ENCODE measurements at places on chromosomes 6 and 20. TPM values are rescaled to one million over a fixed set of nuclear protein-coding genes. Genes with fewer than 3 reads are reported as not detected.

The BPIFB2 gene
- not detected for total RNA-seq

The DLK2 gene
- not detected for total RNA-seq

The NKAPL gene
- not detected for total RNA-seq

The VSX1 gene
- total RNA-seq, result not detected

The SMPDL3A gene
- total RNA-seq, result 2.0 TPM

The VIP gene
- not detected for total RNA-seq

GRCh38 chr6:39841291-39841690, 49.1 kb downstream of the DAAM2 start:
- DNase-seq, result no peak

- DNase-seq, result peak; percentile 35
These were observed 23.5 kb upstream of the IBTK start for GRCh38 chr6:82270881-82271635.

GRCh38 chr6:129583866-129584265, 126.1 kb downstream of the ARHGAP18 start:
- no peak for DNase-seq

DNA sequence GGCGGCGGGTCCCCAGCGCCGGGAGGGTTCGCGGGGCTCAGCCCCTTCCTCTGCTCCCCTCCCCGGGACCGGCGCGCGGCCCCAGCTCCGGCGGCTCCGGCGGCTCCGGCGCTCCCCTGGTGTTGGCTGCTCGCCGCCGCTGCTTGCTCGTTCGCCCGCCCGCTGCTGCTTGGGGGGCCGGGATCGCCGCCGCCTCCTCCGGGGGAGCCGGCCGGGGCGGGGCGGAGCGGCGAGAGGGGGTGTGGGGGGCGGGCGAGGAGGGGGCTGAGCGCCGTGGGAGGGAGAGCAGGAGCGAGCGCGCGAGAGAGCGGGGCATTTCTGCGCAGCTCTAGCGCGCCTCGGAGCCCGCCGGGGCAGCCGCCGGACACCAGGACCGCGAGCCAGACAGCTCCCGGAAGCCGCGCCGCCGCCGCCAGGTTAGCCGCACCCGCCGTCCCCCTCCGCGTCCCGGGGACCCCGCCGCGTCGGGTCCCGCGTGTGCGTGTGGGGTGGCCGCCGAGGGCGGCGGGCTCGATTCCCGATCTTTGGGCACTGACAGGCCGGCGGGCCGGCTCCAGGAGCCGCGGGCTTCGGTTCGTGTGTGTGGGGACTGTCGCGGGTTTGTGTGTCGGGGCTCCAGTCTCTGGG, 62.0 kb upstream of the EPB41L1 start:
- no peak for DNase-seq

DNA sequence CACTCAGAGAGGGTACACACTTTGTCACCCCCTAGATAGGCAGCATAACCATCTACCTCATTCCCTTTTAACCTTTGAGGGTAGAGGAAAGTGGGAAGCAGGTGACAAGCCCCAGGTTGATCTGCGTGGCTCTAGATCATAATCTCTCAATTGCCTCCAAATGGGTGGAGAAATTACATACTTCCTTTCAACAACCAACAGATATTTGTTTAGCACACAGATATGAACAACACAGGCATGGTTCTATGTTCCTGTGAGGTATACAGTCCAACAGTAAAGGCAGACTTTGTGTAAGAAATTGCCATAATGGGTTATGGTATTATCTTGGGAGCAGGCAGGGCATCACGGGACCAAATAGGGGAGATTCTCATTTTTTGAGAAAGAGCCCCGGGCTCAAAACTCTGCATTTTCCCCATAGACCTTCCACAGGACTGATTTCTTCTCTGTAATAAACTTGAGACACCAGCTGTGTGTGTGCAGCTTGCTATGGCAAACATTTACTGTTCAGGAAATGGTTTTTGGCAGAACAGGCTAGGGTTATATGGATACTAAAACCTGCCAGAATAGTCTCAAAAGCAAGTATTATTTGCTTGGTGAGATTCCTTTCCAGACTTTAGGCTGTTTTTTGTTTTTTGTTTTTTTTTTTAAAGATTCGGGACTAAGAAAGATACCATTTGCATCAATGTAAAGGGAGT, 126.2 kb downstream of the CD164 start:
- no peak for DNase-seq

GRCh38 chr20:52972190-52972937, at the start of gene TSHZ2:
TSHZ2 (plus strand) TSS chr20:52972358; CDS start chr20:52973294, 936 bp downstream.
- DNase-seq, result no peak

- no peak for DNase-seq
These were observed 6.5 kb downstream of the RPS6KA2 start for GRCh38 chr6:166620478-166621113.

DNA sequence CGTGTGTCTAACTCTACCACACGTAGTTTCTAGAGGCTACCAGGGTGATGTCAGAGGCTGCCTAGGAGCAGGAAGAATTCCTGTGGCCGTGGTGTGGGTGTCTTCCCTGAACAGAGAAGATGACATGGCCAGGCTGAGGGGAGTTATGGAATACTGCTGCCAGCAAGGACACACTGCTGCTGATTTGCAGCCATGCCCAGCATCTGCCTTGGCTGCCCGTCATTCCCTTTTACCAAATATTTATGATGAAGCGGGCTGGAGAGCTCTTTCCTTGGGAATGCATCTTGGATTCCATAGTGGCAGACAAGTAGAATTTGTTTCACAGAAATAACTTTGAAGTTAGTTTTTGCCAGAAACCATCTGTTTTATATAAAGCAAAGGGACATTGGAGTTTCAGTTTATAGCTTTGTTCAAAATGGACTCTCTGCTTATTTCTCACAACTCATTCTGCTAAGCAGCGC, 80.8 kb upstream of the VSTM2L start:
- no peak for DNase-seq

GRCh38 chr20:51668515-51668914, 99.7 kb downstream of the ATP9A start:
- no peak for DNase-seq
